ENCODE measurements at places on chromosomes 6 and 20.

DNA sequence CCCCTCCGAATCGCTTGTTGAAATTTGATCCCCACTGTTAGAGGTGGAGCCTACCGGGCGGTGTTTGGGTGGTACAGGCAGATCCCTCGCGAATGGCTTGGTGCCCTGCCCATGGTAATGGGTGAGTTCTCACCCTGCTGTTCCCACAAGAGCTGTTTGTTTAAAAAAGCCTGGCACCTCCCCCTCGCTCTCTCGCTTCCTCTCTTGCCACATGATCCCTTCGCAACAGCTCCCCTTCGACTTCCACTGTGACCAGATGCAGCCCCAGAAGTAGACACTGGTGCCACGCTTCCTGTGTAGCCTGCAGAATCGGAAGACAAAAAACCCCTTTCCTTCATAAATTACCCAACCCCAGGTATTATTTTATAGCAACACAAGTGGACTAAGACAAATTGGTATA is 292.2 kb upstream of the QKI start:
- ATAC-seq, result no peak

DNA sequence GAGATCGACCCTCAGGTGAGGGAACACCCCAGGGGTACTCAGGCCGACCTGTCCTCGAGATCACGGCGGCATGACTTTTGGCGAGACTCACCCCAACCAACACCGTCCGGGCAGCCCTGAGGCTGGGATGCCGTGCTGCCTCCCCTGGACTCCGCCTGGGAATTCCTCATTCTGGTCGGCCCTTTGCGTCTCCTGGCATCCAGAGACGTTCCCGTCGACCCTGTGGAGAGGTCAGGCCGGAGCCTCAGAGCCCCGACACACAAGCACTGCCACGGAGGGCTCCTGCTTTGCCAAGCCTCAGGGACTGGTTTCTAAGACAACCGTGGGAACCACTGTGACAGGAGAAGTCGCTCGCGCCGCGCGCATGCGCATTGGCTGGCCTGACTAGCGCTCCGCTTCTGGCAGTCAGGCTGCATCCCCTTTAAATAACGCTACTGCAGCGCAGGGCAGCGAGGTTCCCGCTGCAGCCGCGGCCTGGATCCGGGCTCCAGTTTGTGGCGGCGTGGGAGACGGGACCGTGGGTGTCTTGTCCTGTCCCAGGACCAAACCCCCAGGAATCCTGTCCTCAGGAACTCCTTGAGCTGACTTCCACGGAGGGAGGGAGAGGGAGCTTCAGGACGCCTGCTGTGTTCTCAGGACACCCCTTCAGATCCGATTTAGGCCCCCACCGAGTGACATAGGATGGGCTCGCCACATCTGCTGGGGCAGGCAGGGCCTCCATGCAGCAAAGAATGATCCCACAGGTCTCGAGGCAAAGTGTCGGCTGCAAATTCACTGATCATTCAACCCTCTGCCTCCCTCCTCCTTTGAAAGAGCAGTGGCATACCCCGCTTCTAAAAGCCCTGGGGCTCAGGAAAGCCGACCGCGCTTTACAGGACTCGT is 163.2 kb upstream of the ZNF337 start:
- peak; percentile 78 for ATAC-seq

GRCh38 chr6:43806043-43806757 is 36.2 kb downstream of the VEGFA start:
- ATAC-seq, result no peak

DNA sequence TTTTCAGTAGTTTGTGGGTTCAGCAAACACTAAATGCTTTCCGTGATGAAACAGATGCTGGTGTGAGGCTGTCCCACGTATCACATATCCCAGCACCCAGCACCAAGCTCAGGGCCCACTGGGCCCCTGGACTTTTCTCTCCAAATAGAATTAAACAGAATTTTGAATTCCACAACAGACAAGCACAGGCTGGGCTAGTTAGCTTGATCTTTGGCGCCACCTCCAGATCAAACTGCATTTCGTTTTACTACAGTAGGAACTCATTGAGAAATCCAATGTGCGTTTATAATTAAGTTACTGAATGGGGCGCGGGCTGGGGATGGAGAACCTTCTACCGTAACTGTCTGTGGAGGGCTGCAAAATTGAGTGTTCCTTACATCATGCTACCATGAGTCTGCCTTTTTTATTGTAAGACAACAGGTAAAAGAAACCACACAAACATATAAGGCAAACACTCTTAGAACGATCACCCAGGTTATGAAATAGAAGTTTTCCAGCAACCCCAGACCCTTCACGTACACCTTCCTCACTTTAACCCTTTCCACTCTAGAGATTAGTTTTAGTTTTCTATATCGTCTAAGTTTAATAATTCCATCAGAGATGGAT is 107.8 kb downstream of the ZFP64 start:
- ATAC-seq, result peak; percentile 97

- no peak for ATAC-seq
Observed at GRCh38 chr20:44020406-44021148, 105.9 kb downstream of the TOX2 start.

GRCh38 chr20:40583205-40583604 is 105.8 kb downstream of the MAFB start:
- no peak for ATAC-seq

DNA sequence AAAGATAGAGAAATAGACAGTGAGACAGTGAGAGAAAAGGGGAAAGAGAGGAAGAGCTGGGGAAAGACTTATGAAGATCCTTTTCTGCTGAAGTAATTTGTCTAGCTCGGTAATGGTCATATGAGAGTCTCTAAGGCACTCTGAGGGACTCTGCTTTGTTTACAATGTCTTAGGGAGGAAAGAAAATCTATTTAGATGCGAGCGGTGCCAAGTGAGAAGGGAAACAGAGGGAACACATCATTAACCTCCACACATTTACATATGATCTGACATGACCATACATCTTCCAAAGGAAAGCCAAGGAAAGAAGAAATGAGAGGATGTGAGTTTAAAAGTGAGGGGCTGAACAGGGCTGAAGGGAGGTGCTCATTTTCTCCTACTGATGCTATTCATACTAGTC is 862.3 kb upstream of the CITED2 start:
- no peak for ATAC-seq

Measured in SK-N-SH treated with all-trans-retinoic acid at 6 μM for 48 hours (cell line).